ENCODE measurements at places on chromosomes 6 and 20.
A peak's percentile ranks its signal among the peaks of the same experiment; 100 is the strongest.

DNA sequence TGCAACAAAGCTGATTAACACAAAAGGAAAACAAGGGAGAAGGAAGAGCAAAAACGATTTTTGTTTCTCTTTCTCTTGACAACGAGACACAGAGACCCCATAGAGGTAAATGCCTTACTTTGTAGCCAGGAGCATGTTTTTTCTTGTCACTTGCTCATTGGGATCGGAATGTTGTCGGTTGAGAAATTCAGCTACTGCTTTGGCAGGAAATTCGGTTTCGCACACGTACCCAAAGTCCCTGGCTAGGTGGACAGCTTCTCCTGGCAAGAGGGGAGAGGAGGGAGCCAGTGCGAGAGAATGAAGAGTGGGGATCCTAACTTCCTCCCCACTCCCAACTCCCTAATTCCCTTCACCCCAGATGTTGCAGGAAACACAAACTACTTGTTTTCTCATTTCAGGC is 14.5 kb downstream of the TFAP2A start:
- no peak for DNase-seq

- no peak for DNase-seq
Measured at GRCh38 chr6:137219664-137220252, 573 bp upstream of the IFNGR1 start.

GRCh38 chr6:3390698-3391097 is 66.2 kb downstream of the SLC22A23 start:
- DNase-seq: peak; percentile 92

GRCh38 chr6:109224107-109224875 is 129.0 kb downstream of the CEP57L1 start:
- no peak for DNase-seq

DNA sequence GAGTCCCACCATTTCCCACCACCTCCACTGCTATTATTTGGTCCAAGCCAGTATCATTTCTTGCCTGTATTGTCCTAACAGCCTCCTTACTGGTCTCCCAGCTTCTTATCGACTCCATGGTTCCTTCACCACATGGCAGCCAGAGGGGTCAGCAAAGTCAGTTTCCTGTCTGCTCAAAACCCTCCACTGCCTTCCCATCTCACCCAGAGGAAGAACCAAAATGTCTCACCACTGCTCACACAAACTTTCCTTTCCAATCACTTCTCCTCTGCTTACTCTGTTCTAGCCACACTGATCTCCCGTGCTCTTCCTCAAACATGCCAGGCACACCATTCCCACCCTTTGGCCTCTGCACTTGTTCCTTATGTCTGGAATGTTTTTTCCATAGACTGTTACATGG is 39.7 kb downstream of the BCL2L1 start:
- no peak for DNase-seq

DNA sequence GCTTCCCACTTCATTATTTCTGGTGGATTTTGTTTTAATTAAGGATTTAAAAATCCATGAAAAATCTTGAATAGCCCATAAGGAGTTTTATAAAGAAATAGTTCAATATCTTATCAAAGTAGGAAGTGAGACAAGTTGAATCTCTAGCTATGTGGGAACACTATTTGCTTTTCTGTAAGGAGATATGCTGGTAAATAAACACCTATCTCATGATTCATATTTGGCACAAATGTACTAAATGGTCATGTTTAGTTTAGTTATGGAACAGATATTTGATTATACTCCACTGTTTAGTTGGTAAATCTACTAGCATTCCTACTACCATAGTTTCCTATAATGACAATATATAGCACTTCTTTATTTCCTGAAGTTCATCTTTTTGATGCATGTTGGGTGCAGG is 239.9 kb upstream of the CEP162 start:
- no peak for DNase-seq

DNA sequence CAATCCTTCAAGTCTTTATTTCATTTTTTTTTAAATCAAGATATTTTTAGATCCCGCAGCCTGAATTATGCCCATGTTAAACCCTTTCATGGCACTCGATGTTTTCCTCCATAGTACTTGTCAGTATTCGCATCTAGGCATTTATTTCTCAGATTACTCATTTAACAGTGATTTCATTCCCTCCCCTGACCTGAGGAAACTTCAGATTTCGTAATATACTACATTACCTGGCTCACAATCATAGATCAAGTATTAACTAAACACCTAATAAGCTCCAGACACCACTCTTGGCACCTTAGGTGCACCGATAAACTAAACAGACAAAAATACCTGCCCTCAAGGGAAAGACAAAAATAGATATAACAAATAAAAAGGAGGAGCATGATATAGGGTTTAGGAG is 413.2 kb upstream of the GJE1 start:
- no peak for DNase-seq

- no peak for DNase-seq
Measured at GRCh38 chr6:33116417-33116816, 40.6 kb downstream of the HLA-DPB1 start.

All from fibroblast of skin of abdomen (primary cell).